ENCODE measurements at places on chromosomes 3 and 15.

DNA sequence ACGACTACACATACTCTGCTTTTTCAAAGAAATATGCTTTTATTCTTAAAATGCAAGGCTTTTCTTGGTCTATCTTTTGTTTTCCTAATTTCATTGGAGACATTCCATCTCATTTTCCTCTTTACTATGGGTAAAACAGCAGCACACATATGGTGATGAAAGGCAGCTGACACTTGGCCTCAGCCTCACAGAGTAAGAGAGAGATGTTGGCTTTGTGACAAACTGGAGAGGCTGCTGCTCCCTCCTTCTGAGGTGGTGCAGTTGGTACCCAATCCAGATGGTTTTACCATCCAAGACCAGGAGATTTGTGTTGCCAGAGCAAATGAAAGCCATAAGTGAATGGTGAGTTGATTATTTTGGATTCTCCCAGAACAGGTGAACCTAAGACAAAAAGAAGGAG lies 13.2 kb upstream of the SLC2A2 start:
- DNase-seq: no peak

DNA sequence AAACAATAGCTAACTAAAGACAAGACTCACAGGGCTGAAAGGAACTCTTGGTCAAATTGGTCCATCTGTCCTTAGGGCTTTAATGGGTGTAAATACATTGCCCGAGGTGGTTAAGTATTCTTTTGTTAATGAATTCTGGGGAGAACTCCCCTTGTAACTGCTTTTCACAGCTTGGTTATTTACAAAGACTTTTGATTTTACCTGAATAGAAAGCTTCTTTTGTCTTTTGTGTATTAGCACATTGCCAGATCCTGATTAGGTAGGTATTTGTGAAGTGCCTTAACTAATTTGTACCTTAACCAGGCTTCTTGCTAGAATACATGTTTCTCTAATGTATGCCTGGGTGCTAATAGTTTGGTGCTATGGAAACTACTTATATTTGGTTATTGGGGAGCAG lies 14.0 kb downstream of the CHD2 start:
- DNase-seq: no peak

- no peak for DNase-seq
These were observed 1090.0 kb downstream of the OTOL1 start for GRCh38 chr3:162586591-162586990.

DNA sequence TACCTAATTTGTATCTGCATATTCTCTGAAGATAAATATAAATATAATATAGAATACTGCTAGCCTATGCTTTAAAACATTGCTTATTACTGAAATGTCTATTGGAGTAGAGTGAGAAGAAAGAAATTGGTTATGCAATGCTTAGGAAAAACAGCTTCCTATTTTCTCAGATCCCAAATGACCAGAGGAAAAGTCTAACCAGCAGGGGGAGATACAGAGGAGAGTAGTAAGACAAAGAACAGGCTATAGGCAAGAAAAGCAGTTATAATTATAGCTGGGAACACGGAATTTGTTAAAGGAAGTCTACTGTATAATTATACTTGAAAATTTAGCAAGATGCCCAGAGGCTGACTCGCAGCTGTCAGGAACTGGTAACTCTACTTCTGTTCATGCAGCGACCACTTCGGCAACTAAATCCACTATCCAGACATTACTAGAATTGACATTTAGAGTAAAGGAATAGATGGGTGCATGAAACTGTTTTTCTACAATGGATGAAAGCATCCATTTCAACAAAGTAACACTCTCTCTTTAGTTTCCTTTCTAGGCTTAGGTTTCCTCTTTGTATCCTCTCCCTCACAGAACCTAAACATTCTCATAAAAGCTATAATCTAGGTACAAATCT lies 97.2 kb downstream of the TBC1D5 start:
- no peak for DNase-seq

DNA sequence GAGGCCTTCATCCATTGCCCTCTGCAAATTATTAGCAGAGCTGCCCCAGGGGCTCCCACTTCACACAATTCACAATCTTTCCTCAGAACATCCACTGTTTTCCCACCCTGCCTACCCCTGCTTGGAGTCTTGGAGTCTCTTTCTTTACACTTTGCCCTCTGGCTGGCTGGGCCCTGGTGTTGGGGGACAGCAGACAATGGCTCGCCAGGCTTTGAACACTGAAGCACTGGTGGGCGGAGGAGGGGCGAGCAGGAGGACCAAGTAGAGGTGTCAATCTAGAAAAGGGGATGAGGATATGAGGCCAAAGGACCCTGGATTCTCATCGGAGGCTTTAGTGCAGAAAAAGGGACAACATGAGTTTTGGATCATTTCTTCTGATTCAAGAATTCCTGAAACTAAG lies 212.0 kb downstream of the NR1D2 start:
- no peak for DNase-seq

- DNase-seq: no peak
These were observed 438.8 kb downstream of the FOXP1 start for GRCh38 chr3:71144525-71145253.

GRCh38 chr15:40345867-40346578 lies 4.8 kb upstream of the PHGR1 start:
- DNase-seq: no peak

DNA sequence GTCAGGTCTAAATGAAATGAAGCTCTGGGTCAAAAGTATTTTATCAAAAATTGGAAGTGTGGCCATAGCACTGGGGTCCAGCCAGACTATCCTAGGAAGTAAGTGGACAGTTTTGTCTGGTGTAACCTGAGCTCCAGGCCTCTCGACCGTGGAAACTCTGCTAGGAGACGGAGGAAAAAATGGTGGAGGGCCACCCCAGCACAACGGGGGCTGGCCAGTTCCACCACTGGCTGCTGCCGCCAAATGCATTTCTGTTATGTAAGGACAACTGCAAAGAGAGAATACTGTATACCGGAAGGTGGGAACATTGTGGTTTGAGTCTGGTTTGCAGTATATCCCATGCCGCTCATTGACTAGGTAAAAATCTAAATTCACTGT lies 235.7 kb downstream of the GREM1 start:
- no peak for DNase-seq

- DNase-seq: no peak
These were observed 3.9 kb upstream of the DPP8 start for GRCh38 chr15:65521350-65521749.

DNA sequence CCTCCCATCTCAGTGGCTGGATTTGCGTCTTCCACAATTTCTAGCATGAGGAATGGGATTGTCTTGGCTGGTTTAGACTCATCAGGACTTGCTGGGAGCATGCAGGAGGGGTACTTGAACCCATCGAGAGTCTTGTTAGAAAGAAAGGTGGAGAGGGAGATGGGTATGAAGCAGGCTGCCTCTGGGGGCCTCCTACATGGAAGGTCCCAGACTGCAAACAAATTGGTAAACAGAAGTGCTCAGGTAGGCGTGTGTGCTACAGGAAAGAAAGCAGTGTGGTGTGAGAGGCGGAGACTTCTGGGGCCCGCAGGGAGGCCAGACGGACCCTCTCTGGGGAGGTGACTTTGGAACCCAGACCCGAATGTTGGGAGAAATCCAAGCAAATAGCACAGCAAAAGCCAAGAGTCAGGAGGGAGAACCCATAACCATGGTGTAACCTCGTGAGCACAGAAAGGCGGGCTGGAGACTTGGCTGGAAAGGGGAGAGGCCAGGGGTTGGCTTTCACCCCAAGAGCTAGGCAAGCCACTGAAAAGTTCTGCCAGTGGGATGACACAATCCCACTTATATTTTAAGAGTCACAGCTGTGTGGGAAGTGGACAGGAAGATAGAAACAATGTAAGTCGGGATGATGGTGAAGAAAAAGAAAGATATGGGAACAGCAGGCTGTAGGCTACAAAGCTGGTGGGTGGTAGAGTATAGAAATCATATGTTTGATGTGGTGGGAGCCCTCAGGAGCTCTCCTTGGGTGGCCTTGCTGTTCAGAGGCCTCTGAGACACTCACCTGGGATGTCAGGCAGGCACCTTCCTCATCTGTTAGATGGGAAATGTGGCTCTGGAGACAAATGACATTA lies 130.1 kb upstream of the PRR20G start:
- no peak for DNase-seq

- no peak for DNase-seq
These were observed 35.6 kb upstream of the RHCG start for GRCh38 chr15:89531796-89532537.

- DNase-seq: no peak
These were observed 33.6 kb downstream of the HEG1 start for GRCh38 chr3:125022206-125022605.

DNA sequence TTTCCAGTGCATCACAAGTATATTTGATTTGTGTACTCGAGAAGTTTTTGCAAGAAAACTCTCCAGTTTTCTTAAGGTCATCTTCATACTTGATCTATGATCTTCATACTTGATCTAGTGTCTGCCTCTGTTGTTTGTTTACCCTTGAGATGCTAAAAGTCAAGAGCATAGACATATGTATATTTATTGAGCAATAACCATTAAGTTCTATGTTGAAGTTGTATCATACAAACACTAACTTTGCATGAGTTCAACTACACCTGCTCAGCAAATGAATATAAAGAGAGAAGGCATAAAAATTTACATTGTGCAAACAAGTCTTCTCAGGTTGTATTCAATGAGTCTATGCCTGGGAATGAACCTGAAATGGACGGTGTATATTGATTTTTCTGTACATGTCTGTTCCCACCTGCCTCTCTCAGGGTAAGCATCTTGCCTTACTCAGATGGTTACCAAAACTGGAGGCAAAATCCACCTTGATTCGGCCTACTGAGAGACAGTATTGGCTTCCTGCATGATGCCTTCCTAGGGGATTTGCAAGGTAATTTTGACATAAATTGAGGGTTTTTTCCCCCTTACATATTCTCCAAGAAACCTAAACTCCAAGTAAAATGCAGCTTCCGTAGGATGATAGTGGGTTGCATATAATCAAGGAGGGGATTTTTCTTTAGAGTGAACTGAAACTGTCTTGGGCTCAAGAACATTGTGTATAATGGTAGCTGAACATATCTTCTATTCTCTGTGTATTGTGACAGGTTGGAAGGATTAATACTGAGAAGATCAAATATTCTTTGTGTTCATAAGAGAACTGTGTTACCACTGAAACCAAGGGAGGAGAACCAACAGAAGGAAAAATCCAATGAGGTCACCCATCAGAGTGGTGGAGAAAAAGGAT lies 110.4 kb downstream of the FILIP1L start:
- no peak for DNase-seq

DNA sequence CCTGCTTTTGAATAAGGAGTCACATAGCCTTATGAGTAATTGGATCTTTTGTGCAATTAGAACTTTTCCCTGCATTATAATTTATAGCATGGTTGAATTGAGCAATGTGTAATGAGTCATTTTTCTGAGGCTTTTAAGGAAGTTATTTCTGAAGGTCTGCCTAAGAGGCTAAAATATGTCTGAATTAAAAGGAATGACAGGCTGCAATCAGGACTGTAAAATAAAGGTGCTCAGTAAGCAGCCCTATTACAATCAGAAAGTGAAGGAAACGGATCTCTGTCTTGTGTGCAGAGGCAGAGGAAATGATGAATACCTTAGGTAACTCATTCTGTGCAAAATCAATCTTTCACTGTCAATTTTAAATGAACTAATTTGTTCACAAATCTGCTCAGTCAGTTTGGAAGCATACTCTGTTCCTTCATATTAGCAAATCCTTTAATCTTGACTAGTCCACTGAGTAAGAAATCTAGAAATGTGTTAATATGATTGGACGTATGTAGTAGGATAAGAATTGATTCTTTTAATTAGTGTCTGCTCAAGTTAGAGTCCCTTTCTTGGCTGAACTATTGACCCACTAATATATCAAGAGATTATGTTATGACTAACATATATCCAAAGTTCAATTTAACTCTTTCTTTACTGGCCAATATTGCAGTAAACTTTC lies 290.1 kb downstream of the ZIC1 start:
- no peak for DNase-seq

DNA sequence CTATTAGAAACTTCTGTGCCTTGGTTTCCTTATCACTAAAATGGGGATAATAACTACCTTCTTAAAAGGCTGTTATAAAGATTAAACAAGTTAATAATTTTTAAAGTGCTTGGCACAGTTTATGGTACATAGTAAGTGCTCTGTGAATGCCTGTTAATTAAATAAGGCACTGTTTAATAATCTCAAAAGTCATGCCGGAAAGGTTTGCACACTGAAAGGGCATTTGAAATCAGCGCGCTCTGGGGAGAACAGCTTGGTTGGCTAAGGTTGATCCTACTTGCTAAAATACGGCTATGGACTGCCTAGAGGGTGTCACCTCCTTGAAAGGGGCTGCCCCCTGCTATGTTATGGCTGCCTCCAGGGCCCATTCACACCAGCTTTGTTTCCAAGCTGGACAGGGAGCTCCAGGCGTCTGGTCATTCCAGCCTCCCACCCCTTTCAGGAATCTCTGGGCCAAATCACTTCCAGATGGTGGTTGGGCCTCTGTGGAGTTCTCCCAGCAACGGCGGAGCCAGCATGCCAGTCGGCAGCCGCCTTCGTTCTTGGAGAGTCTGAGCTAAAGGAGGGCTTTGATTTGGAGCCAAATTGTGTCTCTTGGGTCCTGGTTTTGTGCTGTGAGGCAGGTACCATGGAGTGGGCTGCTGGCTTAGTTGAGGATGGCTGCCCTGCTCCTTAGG lies 5.9 kb downstream of the FLNB start:
- DNase-seq: no peak

GRCh38 chr15:48046813-48047438 lies 73.9 kb upstream of the SLC24A5 start:
- DNase-seq: no peak
